ENCODE measurements at places on chromosomes 11 and 22.

DNA sequence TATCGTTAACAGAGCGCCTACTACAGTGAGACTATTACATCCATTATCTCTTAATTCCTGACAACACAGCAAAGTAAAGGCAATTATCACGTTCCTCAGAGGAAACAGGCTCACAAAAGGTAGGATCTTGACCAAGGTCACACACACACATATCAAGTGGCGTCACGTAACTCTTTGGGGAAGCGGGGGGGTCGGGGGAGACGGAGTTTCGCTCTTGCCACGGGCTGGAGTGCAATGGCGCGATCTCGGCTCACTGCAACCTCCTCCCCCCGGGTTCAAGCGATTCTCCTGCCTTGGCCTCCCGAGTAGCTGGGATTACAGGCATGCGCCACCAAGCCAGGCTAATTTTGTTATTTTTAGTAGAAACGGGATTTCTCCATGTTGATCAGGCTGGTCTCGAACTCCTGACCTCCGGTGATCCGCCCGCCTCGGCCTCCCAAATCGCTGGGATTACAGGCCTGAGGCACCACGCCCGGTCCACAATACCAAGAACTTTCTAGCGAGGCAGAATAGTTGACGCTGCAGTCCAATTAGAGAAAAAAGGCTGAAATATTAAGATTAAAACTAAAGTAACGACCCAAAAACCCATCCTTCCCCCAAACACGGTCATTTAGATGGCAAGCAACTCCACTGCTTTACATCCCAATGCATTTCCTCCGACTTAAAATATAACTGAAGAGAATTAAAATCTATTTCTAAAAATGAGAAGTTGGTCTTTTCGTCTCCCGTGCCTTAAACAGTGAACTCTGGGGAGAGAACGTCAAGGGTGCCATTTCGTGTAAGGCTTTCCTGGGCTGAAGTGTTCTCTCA is 1.2 kb downstream of the DDX17 start:
- no peak for DNase-seq

DNA sequence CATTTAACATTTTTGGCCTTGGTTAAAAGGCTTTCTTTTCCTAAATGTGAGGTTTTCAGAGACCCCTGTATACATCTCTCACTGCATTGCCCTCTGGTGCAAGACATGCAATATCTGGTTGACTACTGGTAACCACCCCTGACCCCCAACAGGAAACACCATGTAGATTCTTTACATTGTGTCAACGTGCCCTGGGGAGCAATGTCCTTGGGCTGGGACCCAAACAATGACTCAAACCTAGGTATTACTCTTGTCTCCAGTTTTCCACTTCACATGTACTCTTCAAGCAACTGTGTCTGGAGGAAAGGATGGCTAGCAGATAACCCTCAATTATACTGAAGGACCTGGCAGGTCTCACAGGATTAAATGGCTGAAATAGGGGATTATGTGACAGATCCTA is 1.1 kb upstream of the GPR83 start:
- no peak for DNase-seq

DNA sequence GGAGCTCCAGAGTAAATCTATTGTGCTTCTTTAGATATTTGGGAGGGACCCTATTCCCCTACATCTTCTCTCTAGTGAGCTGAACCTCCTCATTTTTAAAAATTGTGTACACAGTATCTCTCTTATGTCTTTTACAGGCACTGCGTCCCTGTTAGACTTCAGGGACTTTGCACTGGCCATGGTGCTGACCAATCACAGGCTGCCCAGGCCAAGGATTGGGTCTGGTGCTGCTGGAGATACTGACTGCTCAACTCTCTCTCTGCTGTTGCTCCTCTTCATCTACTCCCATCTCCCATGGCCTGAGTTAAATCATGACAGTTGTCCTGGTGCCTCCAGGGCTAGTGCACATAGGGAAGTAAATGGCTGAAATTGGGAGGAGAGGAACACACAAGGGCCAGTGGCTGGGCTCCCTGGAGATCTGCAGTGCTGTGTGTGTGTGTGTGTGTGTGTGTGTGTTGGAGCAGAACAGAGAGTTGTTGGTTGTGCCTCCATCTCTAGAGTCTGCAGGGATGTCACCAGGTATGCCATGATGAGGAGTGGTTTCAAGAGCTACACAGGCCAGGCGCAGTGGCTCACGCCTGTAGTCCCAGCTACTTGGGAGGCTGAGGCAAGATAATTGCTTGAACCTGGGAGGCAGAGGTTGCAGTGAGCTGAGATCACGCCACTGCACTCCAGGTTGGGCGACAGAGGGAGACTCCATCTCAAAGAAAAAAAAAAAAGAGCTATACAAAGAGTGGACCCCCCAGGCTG is 155.3 kb downstream of the ST3GAL4 start:
- no peak for DNase-seq

DNA sequence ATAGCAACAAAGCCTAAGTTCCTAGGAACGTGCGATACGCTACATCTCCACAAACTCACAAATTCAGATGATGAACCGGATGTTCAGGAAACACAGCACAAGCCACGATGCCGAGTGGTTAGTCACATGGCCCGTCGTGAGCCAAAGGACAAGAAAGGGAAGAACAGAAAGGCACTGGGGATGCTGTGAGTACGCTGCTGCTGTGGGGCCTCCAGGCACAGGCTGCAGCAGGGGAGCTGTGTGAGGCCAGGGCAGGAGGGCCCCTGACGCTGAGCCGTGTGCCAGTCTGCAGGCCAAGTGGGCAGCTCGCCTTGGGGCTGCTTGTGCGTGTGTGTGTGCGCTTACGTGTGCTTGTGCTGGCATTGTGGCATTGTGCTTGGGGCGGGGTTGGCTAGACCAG is 89.4 kb downstream of the CTTN start:
- DNase-seq: no peak

DNA sequence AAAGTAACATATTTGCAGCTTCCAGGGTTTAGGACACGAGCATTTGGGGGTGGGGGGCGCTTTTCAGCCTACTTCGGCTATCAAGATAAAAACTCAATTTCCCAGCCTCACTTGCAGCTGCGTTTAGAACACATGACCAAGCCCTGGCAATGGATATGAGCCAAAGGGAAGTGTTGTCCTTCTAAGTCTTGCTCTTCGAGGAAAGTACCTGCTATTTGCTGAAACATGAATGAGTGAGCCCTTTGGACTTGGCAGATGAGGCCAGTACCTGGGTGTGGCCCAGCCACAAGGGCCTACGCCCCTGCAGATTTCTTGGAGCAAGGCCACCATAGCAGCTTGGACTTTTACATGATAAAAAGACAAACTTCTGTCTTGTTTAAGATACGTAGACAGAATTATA is 60.2 kb upstream of the SORL1 start:
- no peak for DNase-seq
